ENCODE measurements at places on chromosomes 7 and 10.

- DNase-seq, result no peak
These were observed 28.9 kb downstream of the PHYH start for GRCh38 chr10:13270877-13271551.

DNA sequence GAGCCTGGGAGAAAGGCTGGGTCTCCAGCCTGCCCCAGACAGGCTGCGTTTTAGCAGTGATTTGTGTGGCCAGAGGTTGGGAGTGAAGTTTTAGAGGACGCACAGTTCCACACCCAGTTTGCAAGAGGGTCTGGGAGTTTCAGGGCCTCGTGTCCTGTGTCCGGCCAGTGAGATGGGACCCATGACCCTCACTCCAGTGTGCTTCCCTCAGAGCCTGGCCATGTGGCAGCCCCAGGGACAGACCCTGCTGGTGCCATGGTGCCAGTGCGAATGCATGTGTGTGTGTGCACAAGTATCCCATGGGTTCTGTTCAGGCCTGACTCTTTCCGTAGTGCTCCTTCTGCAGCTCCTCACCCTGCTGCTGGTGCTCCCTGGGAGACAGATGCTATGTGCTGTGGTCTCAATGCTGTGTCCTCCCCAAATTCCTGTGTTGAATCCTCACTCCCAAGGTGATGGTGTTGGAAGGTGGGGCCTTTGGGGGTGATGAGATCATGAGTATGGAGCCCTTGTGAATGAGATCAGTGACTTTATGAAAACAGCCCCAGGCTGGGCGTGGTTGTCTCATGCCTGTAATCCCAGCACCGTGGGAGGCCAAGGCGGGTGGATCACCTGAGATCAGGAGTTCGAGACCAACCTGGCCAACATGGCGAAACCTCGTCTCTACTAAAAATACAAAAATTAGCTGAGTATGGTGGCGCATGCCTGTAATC, 16.5 kb downstream of the ECHDC3 start:
- DNase-seq, result no peak

- no peak for DNase-seq
These were observed 6.5 kb upstream of the SNX10 start for GRCh38 chr7:26284995-26285632.

DNA sequence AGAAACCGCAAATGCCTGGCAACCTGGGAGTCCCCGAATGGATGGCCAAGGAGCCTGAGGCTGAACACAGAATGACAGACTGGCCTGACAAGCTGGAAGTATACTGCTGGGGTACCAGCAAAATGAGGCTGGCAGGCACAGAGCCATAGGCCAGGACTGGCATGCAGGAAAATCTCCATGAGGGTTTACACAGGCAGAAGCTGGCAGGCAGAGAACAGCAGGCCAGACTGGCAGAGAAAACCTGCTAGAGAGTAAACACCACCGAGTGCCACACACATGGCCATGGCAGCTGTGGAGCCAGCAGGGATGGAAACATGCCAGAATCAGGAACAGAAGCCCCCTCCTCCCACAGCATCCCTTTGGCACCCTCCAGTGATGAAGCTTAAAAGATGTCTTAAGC, 63.4 kb downstream of the CRPPA start:
- DNase-seq, result no peak

DNA sequence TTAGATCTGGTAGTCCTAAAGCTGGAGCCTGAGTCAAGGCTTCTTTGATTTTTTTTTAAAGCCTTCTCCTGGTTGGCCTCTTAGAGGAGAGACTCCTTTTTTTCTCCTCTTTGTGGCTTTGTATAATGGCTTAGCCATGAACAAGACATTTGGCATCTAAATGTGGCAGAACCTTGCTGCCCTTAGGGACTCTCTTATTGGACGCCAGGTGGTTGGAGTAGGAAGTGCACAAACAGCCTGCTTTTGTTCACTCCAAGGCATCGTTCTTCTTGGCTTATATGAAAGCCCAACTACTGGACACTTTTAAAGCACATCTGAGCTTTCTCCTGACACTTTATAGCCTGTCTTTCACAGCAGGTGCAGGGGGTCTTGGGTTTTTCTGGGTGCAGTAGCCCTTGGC, 25.0 kb downstream of the ZPBP start:
- no peak for DNase-seq

GRCh38 chr10:29276251-29276850, 12.5 kb upstream of the LYZL1 start:
- DNase-seq, result no peak

- no peak for DNase-seq
These were observed 35.7 kb upstream of the FGL2 start for GRCh38 chr7:77235276-77235675.

GRCh38 chr7:148253629-148254028, 336.9 kb upstream of the C7orf33 start:
- no peak for DNase-seq

GRCh38 chr7:157440346-157441022, 103.7 kb downstream of the DNAJB6 start:
- no peak for DNase-seq

GRCh38 chr10:115956225-115957011, 316.6 kb downstream of the GFRA1 start:
- no peak for DNase-seq

DNA sequence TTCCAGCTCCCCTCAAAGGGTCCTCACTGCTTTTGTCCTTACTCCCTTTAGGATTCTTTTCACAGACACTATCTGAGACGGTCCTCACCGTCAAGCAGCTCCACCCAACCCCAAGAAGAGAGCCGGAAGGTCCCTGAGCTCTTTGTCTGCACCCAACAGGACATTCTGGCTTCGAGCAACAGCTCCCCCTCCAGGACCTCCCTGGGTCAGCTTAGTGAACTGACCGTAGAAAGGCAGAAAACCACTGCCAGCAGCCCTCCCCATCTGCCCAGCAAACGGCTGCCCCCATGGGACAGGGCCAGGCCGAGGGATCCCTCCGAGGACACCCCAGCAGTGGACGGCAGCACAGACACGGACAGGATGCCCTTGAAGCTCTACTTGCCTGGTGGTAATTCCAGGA, 19.9 kb downstream of the MINDY4 start:
- DNase-seq, result no peak
